SK-N-SH treated with all-trans-retinoic acid at 6 μM for 48 hours (cell line): ENCODE measurements at places on chromosomes 13 and 19.

DNA sequence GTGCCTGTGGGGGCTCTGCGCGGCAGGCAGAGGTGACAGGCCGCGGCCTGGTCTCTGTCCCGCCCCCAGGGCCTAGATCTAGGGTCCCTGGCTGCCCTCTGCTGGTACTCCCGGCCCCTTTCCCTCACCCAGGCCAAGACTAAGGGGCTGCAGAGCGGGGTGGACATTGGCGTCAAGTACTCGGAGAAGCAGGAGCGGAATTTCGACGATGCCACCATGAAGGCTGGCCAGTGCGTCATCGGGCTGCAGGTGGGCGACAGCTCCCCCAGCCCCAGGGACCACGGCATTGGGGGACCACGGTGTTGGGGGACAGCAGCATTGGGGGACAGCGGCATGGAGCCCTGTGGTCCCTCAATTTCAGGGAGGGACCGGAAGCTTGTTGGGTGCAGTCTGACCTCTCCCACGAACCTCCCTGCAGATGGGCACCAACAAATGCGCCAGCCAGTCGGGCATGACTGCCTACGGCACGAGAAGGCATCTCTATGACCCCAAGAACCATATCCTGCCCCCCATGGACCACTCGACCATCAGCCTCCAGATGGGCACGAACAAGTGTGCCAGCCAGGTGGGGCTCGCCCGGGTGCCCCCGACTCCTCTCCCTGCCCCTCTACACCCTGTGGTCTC lies 3.8 kb upstream of the ABCA7 start:
- ATAC-seq: no peak

- no peak for ATAC-seq
Observed at GRCh38 chr19:55700813-55701212, 25.8 kb downstream of the EPN1 start.

GRCh38 chr13:33764716-33765115 lies 53.2 kb upstream of the RFC3 start:
- no peak for ATAC-seq

GRCh38 chr13:100130092-100130491 lies 41.2 kb downstream of the PCCA start:
- ATAC-seq: peak; percentile 35

DNA sequence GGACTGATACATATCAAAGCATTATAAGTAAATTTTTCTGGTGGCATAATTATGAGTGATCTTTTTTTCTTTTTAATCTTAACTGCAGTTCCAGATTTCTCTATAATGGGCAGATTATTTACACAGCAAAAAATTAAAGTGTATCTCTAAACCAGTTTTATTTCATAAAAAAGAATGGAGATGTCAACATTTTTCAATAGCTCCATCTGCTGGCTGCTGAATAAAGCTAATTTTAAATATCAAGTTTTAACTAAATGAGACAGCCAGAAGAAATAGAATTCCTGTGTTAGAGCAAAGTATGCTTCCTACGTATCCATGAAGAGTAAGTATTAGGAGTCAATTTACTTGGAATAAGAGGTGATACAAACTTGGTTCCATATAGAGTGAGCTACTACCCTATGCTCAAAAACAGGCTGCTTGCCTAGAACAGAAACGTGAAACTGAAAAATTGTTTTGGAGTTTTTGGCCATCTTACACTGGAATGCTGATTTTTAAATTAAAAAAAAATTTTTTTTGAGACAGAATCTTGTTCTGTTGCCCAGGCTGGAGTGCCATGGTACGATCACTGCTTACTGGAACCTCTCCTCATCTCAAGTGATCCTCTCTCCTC lies 5.0 kb upstream of the PDS5B start:
- ATAC-seq: no peak

GRCh38 chr13:50290186-50290585 lies 274.9 kb downstream of the KCNRG start:
- no peak for ATAC-seq
